ENCODE measurements at places on chromosomes 7 and 10.

DNA sequence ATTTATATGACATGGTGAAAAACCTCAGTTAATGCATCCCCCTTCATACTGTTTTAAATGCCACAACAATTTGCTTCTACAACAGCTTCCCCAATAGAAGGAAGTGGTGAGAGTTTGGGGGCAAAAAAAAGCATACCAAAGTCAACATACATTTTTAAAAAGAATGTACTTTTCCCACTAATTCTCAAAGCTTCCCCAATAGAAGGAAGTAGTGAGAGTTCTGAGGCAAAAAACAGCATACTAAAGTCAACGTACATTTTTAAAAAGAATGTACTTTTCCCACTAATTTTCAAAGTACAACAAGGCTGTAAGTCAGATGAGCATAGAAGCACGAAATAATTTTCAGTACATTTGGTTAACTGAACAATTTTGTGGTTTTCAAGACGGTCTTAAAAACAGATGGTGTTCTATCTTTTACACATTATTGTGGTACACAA lies 24.0 kb downstream of the WASL start:
- DNase-seq = no peak

DNA sequence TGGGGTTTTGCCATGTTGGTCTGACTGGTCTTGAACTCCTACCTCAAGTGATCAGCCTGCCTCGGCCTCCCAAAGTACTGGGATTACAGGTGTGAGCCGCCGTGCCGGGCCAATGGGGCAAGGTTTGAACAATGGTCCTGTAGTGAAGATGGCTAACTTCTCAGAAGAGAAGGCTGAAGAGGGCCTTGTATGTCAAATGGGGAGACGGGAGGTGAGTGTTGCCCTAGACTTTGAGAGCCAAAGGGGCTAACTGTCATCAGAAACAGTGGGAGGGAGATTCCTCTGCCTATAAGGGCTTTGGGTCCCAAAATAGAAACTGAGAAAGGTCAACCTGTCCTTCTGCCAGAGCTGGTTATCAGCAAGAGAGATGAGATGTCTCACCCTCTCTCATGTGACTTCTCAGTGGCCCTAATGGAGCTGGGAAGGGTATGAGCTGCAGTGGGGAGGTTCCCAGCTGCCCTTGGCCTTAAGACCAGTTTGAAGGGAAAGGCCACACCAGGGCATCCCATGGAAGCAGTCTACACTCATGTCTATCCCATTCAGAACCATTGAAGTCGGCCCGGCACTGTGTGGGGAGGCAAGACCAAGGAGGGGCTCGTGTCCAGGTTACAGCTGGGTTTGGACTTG lies 1.3 kb upstream of the SAMD8 start:
- no peak for DNase-seq

GRCh38 chr7:140456551-140457051 lies 22.7 kb downstream of the MKRN1 start:
- no peak for DNase-seq

DNA sequence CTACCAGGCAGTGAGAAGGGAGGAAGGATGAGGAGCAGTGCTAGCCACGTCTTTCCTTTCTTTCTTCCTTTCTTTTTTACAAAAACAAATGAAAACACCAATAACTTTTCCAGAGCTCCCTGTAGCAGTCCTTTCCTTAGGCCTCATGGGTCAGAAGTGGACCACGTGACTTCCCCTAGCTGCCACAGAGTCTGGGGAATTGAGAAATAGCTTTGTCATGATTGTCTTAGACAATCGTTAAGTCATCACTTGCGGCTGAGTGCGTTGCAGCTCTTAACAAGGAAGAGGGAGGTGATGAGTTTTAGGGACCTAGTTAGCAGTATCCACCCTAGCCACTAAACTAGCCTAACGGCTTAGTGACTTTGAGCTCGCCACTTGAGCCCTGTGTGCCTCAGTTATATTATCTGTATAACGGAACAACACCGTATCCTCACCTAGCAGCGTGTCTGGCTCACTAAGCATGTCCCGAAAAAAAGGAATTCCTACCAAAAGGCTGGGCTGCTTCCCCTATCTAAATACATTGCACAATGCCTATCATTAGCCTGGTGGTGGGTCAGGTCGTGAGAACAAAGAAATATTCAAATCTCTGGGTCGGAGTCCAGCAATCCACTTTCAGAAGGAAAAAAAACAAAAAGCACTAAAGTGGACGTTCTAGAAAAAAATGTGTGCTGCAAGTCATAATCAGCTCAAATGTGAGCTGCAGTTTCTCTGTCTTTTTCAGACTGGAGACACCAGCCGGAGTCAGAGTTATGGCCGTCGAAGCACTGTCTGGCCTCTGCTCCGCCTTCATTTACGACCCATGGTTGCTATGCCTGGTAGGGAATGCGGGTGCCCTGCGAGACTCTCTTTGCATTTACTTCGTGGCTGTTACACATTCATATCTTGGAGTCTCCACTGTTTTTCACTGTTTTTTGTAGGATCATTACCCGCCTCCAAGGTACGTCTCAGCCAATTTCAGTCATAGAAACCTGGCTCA lies 338.5 kb upstream of the FOXK1 start:
- no peak for DNase-seq

DNA sequence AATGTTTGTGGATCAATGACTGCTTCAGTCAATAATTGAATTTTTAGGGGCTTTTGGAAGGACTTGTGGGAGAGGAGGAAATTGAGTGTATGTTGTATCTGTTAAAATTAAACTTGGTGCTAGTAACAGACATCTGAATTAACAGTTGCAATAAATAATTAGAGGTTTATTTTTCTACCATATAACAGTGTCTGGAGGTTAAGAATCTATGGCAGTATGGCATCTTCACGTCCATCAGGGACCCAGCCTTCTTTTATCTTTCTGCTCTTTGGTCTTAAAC lies 72.8 kb upstream of the HABP2 start:
- DNase-seq = no peak

DNA sequence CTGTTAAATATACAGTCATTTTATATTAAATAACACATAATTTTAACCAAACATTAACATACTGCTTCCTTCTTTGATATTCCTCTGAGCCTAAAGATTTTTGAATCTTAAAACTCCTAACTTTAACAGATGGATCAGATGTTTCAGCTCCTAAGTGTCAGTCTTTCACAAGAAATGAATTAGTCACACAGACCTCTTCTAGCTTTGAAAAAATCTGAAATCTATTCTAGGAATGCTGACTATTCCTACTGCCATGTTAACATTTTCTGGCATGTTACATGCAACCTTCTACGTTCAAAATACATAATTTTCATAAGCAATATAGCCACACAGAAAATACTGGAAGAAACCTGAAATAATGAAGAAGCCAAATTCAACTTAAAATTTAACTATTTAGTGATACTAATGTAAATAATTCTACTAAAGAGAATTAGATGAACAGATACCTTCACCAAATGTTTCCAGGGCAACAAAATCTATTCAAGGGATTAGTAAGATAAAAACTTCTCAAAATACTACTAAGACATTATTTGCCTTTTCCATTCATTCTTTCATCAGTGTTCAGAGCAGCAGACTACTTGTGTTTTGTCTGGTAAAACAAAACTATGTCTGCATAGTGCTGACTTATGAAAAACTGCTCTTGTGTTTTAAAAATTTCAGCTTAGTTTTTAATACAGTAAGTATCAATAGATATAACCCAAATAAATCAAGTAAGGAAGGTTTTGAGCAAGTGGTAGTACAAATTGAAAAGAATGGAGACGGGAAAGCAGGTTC lies 9.2 kb downstream of the JMJD1C start:
- DNase-seq = peak; percentile 70

DNA sequence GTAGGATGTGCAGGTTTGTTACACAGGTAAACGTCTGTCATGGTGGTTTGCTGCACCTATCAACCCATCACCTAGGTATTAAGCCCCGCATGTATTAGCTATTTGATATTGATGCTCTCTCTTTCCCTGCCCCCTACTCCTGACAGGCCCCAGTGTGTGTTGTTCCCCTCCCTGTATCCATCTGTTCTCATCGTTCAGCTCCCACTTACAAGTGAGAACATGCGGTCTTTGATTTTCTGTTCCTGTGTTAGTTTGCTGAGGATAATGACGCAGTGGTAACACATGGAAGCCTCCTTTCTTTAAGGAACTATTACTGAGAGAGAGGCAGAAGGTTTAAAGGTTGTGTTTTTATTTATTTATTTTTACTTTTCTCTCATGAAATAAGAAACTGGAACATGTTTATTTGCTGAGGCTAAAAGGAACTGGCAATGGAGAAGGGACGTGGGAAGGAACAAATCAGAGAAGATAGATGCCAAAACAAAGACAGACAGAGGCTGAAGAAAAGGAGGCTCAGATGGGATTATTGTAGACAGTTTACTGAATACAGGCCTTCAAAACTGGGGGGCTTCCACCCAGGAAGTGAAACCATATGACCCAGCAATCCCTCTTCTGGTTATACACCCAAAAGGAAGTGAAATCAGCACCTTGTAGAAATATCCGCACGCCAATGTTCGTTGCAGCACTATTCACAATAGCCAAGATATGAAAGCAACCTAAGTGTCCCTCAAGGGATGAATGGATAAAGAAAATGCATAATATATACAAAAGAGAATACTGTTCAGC lies 556.3 kb downstream of the GRM8 start:
- no peak for DNase-seq
